ENCODE measurements at places on chromosomes 1 and 21. TPM values are rescaled to one million over a fixed set of nuclear protein-coding genes. Genes with fewer than 3 reads are reported as not detected.

GRCh38 chr1:28663871-28664470, 4.6 kb upstream of the GMEB1 start:
- peak; percentile 67 for DNase-seq

- no peak for DNase-seq
These were observed 138.3 kb downstream of the PGBD5 start for GRCh38 chr1:230287674-230288315.

GRCh38 chr1:231557898-231558707, 29.6 kb downstream of the TSNAX start:
- DNase-seq: peak; percentile 61

DNA sequence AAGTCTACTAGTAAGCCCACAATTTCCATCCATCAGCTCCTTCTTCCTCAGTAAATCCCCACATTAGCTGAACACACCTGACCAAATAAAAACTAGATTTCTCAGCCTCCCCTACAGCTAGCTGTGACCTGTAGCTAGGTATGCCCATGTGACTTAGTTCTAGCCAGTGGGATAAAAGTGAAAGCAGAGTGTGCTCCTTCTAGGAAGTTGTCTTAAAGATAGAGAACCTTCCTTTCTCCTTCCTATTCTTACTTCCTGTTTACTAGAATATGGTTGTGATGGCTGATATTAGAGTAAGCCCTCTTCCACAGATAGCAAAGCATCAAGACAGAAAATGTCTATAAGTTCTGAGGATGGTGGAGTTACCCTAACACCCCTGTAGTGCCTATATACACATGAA, 67.0 kb downstream of the PIK3R3 start:
- no peak for DNase-seq

GRCh38 chr1:92937731-92938130, 23.5 kb downstream of the DIPK1A start:
- no peak for DNase-seq

DNA sequence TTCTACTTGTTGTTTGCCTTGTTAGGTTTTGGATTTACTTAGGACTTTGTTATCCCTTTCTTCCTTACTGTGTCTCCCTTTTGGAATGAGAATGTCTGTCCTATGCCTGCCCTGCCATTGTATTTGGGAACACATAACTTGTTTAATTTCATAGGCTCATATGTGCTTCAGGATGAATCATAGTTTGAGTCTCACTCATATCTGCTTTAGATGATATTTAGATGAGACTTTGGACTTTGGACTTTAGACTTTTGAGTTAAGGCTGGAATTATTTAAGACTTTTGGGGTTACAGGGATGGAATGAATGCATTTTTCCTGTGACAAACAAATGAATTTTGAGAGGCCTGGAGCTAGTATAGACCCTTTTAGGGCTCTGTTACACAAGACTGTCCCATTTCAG, 33.4 kb downstream of the PSMG1 start:
- DNase-seq: no peak

- peak; percentile 32 for DNase-seq
These were observed 843 bp downstream of the DIP2A start for GRCh38 chr21:46459356-46460112.

GRCh38 chr1:87650306-87650705, 321.6 kb downstream of the LMO4 start:
- DNase-seq: no peak

DNA sequence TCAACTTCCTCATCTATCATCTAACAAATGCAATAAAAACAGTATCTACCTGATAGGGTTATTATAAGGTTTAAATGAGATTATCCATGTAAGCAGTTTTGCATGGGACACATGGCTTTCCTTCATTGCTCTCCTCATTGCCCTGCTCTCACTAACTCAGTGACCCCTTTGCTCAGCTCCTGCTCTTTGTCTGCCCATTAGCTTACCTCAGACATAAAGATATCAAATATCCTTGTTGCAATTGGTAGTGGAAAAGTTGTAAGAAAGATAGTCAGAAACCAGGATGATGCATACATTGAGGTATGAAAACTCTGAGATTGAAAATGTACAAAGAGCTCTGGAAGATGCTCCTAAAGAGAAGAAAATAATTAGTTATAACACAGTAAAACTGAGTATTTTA, 89.8 kb downstream of the EVI5 start:
- DNase-seq: no peak

DNA sequence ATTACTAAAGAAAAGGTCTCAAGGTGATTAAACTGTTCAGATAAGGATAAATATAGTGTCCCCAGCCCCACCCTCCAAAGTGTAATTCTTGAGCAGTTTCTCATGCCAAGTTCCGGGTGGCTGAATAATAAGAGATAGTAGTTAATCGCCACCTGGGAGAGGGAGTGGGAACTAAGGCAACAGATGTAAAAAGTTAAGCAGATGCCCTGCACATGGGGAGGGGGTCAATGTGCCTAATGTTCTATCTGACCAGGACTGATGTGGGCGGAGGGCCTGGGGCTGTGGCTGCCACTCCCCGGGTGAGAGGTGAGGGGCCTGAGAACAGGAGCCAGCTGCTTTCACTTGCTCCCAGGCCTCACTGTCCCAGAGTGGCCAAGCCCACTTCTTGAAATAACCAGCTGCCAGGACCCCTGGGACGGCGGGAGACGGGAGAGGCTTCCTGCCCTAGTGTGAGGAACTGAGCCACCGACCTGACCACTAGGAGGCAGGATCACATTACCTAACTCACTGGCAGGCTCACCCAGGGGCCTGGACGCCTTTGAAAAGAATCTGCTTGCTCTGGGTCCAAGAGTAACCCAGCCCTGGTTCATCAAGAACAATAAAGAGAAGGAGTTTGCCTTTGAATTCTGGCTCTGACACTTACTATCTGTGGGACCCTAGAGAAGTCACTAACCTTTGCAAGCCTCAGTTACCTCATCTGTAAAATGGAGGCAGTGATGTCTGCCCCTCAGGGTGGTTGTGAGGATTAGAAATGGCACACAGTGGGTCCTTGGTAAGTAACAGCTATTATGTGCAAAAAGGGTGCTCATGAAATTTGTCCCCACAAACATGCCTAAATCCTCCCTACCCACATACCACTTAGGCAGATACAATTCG, 179.2 kb downstream of the ATG4C start:
- peak; percentile 52 for DNase-seq

- no peak for DNase-seq
These were observed 70.9 kb downstream of the NAV1 start for GRCh38 chr1:201609661-201610318.

DNA sequence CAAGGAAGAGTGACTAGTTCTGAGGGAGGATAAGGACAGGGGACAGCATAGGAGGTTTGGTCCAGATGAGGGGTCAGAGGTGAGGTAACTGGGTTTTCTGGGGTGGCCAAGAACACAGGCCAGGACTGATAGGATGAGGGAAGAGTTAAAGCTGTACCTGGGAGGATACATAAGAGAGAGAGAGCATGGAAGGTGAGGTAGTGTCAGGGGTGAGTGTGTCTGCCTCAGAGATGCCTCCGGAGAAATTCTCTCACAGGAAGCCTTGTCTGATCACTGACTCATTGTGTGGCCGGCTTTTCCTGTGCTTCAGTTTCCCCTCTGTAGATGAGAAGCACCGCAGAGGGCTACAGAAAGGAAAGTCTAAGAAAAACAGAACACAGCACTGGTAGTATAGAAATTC, 40.2 kb downstream of the FASLG start:
- DNase-seq: no peak

- no peak for DNase-seq
These were observed 74.6 kb downstream of the RUNX3 start for GRCh38 chr1:24855474-24855873.

GRCh38 chr1:228292609-228292911, 84.7 kb downstream of the OBSCN start:
- DNase-seq: no peak

DNA sequence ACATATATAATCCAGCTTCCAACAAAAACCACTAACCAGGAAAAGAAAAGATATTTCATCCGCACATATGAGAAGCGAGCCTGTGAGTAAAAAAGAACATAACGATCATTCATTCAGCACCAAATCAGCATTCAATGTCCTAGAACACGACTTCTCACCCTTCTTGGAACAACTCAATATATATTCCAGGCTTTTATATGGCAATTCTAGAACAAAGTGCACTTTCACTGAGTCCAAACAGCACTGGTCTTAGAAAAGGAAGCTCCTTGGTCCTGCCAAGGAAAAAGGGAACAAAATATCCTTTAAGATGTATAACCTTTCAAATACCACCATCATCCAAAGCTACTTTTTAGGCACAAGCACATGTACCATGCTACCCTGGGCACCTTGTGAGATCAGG, 44.5 kb downstream of the RPL5 start:
- DNase-seq: no peak

DNA sequence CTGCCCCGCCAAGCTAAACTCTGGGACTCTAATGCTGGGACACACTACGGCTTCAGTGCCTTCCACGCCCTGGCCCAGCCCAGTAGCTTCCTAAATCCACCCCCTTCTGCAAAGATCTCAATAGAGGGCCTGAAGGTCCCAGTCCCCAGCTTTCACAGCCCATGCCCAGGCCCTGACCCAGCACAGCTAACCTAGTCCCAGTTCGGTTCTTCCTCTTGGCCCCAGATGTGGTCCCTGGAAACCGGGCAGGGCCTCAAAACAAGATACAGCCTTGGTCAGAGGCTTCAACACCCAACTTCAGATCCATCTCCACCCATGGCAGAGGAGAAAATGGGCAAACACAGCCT, 646 bp upstream of the PDZK1IP1 start:
- DNase-seq: no peak

GRCh38 chr1:152247316-152247715, 23.3 kb upstream of the HRNR start:
- DNase-seq: no peak

DNA sequence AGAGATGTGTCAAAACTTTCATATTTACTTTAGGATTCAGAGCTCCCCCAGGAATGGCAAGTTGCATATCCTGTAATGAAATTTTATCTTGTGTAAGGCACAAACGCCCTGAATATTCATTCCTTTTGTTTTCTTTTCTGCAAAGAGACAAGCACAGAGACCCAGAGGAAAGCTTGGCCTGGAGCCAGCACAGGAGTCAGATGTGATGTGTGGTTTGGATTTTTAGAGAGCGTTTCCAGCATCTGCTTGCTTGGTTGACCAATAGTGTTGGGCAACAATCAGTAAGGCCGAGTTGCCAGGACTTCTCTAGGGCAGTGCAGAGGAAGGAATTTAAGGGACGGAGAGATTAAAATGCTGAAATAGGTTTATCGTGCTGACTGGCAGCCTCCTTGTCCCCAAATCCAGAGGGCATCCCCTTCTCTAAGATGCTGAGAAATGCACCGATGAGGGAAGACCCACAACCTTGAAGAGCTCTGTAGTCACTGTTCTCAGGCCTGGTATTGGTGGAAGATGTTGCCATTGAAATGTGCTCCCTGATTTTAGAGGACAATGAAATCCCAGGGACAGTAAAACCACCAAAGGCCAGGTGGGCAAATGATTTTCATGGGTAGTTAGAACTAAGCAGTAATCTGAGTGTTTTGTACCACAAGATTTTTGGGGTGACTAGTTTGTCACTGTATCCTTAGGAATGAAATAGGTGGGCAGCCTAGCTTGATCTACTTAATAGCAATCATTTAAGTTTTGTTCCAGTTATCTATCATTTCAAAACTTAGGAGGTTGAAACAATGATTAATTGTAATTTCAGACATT, 37.9 kb upstream of the RHOU start:
- DNase-seq: peak; percentile 72

GRCh38 chr1:191582169-191582568, 576.1 kb upstream of the RGS18 start:
- no peak for DNase-seq

DNA sequence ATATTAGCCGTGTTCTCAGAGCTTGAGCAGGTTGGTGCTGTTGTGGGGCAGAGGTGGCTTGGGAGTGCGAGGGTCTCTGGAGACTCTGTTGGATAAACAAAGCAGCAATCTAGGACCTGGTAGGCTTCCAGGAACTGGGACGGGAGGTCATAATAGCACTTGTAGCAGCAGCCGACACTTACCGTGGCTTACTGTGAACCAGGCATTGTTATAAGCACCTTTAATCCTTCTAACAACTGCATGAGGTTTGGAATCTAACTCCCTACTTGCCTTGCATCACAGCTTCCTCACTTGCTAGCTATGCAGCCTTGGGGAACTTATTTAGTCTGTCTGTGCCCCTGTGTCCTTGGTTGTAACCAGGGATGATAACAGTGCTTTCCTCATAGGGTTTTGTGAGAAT, 94.9 kb downstream of the NAV1 start:
- DNase-seq: peak; percentile 72

GRCh38 chr1:100699744-100700143, 19.8 kb upstream of the VCAM1 start:
- DNase-seq: no peak

DNA sequence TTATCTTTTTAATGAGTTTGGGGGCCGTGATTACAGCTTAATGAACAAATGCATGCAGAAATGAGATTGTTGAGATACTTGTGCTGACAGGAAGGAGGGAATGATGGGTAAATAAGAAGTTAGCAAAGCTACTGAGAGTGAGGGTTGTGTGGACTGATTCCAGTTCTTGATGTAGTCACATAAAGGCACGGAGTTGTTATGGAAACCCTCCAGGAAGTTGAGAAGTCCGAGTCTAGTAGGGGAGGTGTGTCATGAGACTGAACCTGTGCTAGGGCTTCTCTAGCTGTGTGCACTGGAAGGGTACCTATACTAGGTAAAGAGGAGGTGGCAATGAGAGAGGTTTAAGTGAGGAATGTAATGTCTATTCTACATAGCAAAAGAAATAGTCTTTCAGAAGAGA, 475.7 kb downstream of the USP25 start:
- DNase-seq: no peak

GRCh38 chr1:66450043-66450514, 83.9 kb upstream of the SGIP1 start:
- no peak for DNase-seq

GRCh38 chr1:109598156-109598555, 21.3 kb downstream of the GNAT2 start:
- no peak for DNase-seq

- DNase-seq: peak; percentile 32
These were observed 5.4 kb downstream of the EIF2D start for GRCh38 chr1:206606867-206607266.

- DNase-seq: peak; percentile 35
These were observed 247.3 kb downstream of the SIPA1L2 start for GRCh38 chr1:232382671-232383070.

GRCh38 chr1:100896481-100896982, 642 bp downstream of the SLC30A7 start:
- peak; percentile 39 for DNase-seq

Gene LRRC38
- not detected for total RNA-seq

Gene KCNE1
- 0.45 TPM for total RNA-seq

Gene SEC22B
- total RNA-seq: 37.7 TPM

Gene PTCH2
- total RNA-seq: 0.51 TPM

Gene VASH2
- 113 TPM for total RNA-seq

Gene OVAAL
- 4.1 TPM for total RNA-seq

Gene IL20
- not detected for total RNA-seq

Gene SOAT1
- 10.0 TPM for total RNA-seq

Gene EVA1C
- 1.0 TPM for total RNA-seq

Gene AK5
- total RNA-seq: 77.7 TPM

Gene PLEKHG5
- total RNA-seq: 52.4 TPM

Gene PRR9
- total RNA-seq: not detected

Gene GBP6
- 0.16 TPM for total RNA-seq

Gene OPTC
- not detected for total RNA-seq

All from myocyte (in vitro differentiated cells).